Amygdala (tissue), 56 donors: ENCODE measurements at places on chromosomes 12 and 14.

GRCh38 chr14:52328276-52328675 is 14.2 kb downstream of the PTGER2 start:
- no peak for DNase-seq

- DNase-seq: no peak
These were observed 1.0 kb downstream of the PGF start for GRCh38 chr14:74954232-74954946.

DNA sequence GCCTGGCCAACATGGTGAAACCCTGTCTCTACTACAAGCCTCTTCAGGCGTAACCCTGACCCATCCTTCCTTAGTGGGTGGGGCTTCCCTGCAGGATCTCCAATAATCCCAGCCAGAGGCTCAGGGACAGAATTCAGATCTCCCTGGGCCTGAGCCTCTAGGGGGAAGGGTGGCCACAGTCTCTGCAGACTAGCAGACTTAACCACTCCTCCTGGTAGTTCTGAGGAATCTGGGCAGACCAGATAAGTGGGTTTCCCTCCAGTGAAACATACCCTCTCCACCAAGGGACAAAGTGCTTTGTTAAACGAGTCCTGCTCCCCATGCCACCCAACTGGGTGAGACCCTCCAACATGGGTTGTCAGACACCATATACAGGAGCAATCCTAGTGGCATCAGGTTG is 36.6 kb upstream of the TRIM9 start:
- no peak for DNase-seq

DNA sequence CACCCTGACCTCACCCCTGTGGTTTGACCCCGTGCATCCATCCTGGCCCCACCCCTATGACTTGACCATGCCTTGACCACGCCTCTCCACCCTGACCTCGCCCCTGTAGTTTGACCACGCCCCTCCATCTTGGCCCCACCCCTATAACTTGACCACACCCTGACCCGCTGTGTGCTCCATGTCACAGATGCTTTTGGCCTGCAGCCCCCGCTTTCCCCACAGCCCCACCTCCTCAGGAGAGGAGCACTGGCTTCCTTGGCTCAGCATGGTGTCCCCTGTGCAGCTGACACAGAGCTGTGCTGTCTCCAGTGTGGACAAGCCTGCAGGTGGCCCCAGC is 269.9 kb upstream of the SFSWAP start:
- DNase-seq: no peak

GRCh38 chr14:71508901-71509300 is 423.3 kb upstream of the RGS6 start:
- no peak for DNase-seq
